NCI-H69 (cell line): ENCODE measurements at places on chromosomes 12 and 14.

DNA sequence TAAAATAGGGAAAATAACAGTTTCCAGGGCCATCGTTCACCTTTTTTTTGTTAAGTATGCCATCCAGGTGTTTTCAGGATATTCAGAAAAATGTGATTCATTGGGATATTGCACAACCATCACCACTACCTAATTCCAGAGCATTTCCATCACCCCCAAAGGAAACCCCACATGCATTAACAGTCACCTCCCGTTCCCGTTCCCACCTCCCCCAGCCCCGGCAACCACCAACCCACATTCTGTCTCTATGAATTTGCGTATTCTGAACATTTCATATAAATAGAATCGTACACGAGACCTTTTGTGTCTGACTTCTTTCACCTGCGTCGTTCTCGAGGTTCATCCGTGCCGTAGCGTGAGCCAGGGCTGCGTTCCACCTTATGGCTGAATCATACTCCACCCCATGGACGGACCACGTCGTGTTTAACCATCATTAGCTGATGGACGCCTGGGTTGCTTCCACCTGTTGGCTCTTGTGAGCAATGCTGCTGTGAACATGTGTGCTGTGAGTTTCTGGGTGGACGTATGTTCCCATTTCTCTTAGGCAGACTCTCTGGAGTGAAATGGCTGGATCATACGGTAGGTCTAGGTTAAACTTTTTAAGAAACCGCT is 51.0 kb upstream of the NCOR2 start:
- DNase-seq = peak; percentile 24

DNA sequence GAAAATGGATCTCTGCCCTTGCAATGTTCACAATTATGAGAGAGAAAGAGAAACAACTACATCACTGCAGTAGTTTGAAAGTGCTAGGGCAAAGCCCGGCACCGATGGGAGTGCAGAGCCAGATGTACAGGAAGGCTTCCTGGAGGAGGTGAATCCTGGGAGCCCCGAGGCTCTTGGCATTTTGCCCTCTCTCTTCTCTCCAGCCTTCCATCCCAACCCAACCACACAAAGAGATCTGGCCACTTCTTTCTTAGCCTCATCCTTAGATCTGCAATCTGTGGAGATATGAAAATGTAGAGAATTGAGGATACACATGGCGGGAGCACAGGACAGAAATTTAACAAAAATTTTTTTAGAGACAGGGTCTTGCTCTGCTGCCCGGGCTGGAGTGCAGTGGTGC is 3.3 kb upstream of the PAPLN start:
- DNase-seq = peak; percentile 21

DNA sequence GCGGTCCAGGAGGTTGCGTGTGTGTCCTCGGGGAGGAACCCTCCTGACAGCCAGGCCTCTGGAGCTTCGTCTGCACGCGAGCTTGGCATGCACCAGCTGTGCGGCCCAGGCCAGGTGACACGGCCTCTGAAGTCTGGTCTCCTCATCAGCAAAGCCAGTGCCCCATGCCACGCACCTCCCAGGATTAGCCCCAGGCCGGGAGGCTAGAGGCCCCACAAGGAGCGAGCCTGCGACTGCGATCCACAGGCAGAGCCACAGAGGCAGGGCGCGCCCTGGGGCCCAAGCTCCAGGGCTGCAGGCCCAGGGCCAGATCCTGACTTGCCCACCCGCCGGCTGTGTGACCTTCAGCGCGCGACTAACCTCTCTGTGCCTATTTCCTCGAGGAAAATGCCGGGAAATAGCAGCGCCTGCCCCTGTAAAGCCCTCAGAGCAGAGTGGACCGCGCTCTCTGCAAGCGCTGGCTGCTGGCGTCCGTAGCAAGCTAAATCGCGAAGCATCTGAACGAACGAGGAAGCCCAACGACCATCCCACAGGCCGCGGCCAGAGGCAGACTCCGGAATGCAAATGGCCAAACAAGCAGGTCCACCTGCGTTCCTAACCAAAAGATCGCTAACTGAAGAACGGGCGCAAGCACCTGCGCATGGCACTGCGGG is 492 bp upstream of the BTBD6 start:
- no peak for DNase-seq

DNA sequence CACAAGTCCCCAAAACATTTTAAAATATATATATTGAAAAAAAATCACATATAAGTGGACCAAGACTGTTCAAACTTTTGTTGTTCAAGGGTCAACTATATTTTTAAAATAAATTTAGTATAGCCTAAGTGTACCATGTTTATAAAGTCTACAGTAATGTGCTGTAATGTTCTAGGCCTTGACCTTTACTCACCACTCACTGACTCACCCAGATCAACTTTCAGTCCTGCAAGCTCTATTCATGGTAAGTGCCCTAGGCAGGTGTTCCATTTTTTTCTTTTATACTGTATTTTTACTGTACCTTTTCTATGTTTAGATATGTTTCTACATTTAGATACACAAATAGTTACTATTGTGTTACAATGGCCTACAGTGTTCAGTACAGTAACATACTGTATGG is 23.4 kb upstream of the TMTC1 start:
- DNase-seq = no peak

- peak; percentile 82 for DNase-seq
Measured at GRCh38 chr14:64510825-64511671, 6.5 kb downstream of the ZBTB1 start.

DNA sequence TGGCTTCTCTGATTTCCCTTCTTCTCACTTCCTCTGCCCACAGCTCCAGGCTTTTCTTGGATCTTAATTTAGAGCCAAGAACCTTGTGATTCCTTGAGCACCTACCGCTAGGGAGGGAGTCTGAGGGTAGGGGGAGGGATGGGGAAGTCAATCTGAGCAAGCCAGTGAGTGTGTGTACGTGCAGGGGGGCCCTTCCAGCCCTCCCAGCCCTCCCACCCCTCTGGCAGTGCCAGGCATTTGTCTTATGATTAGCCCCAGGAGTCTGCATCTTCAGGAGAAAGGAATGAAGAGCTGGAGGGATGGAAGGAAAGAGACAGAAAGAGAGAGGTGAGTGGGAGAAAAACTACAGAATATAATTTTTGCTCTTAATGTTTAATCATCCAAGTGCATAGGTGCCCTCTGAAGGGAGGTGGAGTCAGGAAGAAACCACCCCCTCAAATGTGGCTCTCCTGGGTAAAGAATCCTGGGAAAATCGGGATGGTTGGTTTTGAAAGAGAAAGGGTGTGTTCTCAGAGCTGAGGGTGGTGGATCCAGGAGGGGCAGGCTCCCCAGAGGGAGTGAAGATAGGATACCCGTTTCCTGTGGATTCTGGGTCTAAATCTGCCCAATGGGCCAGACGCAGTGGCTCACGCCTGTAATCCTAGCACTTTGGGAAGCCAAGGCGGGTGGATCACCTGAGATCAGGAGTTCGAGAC is 2.1 kb downstream of the PIANP start:
- no peak for DNase-seq

- peak; percentile 88 for DNase-seq
Measured at GRCh38 chr14:104545151-104545941, 34.2 kb upstream of the C14orf180 start.

GRCh38 chr12:91817517-91817916 is 328.1 kb downstream of the BTG1 start:
- DNase-seq = no peak

DNA sequence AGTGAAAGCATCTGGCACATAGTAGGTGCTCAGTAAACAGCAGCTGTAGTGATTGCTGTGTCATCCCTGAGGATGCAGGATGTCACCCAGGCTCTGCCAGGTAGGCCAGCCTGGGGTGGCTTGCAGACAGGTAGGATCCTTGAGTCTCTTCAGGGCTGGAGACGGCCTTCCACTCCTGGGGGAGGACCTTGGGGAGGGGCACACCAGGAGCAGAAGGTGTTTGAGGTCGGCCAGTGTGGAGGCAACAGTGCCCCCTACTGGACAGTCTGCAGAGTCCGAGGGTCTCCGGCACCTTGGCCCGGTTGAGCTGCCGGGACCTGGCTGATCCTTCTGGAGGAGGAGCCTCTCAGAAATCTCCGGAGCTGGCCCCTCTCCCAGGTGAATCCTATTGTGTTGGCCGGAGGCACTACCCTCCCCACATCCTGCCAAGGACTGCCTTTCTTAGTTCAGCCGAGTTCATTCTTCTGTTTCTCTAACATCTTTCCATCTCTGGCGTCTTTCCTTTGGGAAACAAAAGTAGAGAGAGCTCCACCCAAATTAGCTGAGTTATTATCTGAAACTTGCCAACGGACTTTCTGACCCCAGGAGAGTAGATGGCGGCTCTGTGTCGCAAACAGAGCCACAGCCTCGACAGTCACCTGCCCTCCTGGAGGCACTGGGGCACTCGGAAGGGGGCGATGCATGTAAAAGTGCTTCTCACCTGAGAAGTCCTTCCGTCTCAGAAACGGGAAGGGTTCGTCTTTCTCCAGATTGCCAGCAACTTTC is 41.8 kb upstream of the CLMN start:
- peak; percentile 16 for DNase-seq

DNA sequence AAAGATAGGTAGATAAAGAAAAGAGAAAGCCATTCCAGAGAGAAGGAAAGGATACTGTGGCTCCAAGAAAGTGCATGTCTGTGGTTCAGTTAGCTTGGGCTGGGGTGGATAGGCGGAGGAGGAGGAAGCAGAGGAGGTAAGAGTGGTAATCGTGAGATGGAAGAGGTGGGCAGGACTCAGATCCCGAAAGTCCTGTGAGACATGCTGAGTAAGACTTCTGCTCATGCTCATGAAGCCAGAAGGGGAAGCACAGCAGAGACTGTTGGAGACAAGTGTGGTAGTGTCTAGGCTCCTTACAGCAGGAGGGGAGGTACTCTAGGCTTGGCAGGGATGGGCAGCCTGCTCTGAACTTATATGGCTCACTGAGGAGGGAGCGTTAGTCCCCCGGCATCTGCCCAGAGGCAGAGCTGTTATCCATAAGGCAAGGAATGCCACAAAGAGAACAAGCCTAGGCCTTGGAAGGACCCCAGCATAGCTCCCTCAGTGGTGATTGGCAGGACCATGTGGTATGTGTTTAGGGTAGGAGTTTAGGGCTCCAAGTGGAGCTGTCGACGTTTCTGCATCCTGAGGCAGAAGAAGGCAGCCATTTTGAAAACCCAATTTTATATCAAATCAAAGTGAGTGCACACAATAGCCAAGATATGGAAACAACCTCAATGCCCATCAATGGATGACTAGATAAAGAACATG is 135.3 kb downstream of the SMOC1 start:
- DNase-seq = no peak

DNA sequence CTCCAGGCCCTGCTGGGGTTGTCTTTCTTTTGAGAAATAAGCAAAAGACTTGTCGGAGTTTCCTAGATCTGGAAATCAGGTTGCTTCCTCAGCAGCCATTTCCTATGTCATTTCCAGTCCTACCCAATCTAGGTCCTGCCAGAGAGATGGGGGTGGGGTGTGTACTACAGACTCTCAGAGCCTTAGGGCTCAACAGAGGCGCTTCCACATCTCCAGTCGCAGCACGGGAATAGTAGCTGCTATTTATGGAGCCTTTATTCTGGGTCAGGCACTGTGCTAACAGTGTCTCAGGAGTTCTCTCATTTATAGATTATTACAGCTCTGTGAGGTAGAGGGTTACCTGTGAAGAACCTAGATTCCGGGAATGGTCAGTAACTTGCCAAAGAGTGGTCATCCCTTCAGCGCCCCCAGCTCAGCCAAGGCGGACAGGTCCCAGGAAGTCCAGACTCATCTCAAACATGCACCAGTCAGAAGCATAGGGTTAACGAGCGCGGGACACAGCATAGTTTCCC is 21.9 kb downstream of the DHRS2 start:
- DNase-seq = no peak

DNA sequence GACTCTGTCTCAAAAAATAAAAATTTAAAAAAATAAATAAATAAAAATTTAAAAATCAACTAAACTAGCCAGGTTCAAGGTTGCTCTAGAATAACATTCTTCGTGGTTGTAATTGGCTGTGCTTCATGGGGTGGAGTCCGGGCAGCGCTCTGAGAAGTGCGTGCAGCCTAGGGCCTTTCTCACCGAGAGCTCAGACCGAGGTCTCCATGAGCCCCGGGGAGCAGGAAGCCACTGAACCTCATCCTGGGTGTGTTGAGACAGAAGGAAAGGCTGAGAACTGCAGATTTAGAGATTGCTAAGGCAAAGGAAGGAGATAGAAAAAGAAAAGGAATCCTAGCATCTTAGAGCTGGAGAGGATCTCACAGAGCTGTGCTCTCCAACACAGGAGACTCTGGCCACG is 14.7 kb downstream of the P2RX4 start:
- no peak for DNase-seq

DNA sequence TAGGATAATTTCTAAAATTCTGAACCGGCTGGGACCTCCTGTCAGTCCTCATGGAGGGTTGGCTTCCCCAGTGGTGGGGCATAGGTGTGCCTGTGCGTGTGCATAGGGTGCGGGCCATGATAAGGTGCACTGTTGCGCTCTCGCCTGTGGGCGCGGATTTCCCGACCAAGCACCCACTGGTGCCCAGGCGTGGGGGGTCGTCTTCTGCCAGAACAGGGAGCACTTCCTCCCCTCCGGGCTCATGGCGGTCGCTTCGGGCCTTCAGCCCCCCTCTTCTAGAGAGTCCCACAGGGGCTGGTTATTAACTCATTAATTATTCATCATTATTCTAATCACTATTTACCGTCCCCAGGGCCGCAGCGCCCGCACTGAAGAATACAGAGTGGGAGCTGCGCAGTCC is 2.8 kb downstream of the C1QL4 start:
- no peak for DNase-seq

DNA sequence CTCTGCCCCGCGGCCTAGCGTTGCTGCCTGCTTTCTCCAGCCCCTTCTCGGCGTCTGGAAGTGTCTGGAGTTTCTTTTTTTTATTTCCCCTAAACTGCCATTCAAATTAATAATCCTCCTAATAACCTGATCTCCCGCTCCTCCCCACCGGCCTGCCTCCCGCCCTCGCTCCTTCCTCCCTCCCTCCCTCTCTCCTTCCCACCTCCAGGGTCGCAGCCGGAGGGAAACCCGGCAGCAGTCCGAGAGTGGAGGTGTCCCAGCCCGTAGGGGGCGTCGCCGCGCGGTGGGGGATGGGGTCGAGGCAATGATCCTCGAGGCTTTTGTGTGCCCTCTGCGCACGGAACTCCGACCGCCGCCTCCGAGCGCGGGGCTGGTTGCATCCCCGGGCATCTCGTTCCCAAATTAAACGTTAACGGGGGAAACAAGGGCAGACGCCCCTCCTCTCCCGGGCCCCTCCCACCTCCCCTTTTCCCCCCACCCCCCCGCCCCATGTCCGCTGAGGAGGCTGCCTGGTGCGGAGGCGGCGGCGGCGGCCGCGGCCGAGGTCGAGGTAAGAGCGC is 1.0 kb upstream of the SOCS2 start:
- peak; percentile 87 for DNase-seq

DNA sequence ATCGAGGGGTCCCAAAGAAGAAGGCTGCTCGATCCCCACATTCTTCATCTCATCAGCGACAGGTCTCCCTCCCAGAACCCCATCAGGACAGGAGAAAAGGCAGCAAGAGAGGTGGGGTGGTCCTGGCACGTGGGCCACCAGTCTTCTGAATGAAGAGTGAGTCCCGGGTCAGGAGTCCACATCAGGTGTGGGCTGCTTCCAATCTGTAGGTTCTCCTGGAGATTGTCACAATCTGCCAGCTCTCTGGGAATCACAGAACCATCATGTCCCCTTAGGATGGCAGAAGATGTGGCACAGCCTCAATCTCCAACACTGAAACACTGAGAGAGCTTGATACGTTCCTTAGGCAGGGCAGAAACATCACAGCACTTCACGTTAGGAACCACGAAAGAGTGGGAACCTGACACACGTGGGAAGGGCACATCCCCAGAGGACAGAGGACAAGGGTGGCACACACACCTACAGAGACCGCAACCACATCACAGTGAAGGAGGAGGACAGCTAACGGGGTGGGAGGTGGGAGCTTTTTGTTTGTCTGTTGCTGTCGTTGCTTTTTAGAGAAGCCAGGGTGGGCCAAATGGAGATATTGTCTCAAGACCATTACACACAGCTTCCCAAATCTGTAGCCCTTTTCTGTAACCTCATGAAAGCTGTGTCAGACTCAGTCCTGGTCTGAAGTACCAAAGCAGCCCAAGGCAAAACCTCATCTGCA is 284.5 kb downstream of the DPF3 start:
- no peak for DNase-seq
